Posterior vena cava (tissue), 2 donors: ENCODE measurements at places on chromosomes 5 and 9. TPM values are rescaled to one million over a fixed set of nuclear protein-coding genes. Genes with fewer than 3 reads are reported as not detected.

The OCLN gene
- total RNA-seq, result 1.9 TPM

The CER1 gene
- total RNA-seq, result not detected

The PNPLA7 gene
- total RNA-seq, result 3.2 TPM

The GARIN3 gene
- total RNA-seq, result not detected

The LRRC8A gene
- 58.3 TPM for total RNA-seq

The CDC20B gene
- total RNA-seq, result not detected

The SLC22A4 gene
- total RNA-seq, result 2.5 TPM

The CTXN3 gene
- not detected for total RNA-seq

The SPATA31D1 gene
- not detected for total RNA-seq

- DNase-seq, result peak; percentile 67
These were observed 17.5 kb downstream of the TGFBI start for GRCh38 chr5:136046246-136046645.

- peak; percentile 52 for DNase-seq
These were observed 68.7 kb upstream of the ZNF618 start for GRCh38 chr9:113807173-113808061.

GRCh38 chr5:62306896-62307689, 1.1 kb downstream of the KIF2A start:
- DNase-seq, result peak; percentile 85

- peak; percentile 85 for DNase-seq
These were observed 27.4 kb downstream of the FAM219A start for GRCh38 chr9:34430843-34431437.

GRCh38 chr5:67963789-67964519, 251.6 kb upstream of the PIK3R1 start:
- DNase-seq, result no peak

- no peak for DNase-seq
These were observed 239.0 kb downstream of the FSTL4 start for GRCh38 chr5:133373121-133373870.

GRCh38 chr9:98942906-98943681, 613 bp upstream of the COL15A1 start:
- DNase-seq, result no peak

- DNase-seq, result no peak
These were observed 36.5 kb downstream of the FOXI1 start for GRCh38 chr5:170142196-170142595.

DNA sequence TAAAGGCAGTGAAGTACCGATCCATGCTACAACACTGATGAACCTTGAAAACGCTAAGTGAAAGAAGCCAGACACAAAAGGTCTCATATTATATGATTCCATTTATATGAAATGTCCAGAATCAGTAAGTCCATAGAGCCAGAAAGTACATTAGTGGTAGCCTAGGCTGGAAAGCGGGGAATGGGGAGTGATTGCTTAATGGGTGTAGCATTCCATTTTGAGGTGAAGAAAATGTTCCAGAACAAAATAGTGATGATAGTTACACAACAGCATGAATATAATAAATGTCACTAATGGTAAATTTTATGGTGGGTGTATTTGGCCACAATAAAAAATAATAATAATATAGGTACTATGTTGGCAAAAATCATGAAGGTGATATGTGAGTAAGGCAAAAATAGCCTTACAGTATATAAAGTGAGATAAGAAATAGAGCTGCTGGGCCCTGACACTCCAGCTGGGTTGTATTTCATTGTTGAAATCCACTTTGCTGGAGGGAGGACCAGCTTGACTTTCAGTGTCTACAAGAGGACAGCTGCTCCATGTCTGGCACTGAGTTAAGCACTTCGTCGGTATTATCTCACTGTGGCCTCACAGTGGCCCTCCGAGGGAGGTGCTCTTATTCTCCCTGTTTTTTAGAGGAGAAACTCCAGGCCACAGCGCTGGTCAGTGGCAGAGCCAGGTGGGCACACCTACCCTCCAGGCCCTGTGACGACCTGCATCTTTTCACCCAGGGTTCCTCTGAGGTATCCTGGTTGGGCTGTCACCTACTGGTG, 22.4 kb upstream of the ANGPTL2 start:
- DNase-seq, result no peak

GRCh38 chr5:60972231-60972630, 27.2 kb downstream of the NDUFAF2 start:
- no peak for DNase-seq
